Hepatocyte (in vitro differentiated cells): ENCODE measurements at places on chromosomes 11 and 22. TPM values are rescaled to one million over a fixed set of nuclear protein-coding genes. Genes with fewer than 3 reads are reported as not detected.
A peak's percentile ranks its signal among the peaks of the same experiment; 100 is the strongest.

NFAM1 gene
- polyA plus RNA-seq = 0.15 and 1.0 TPM in 2 replicates

DNA sequence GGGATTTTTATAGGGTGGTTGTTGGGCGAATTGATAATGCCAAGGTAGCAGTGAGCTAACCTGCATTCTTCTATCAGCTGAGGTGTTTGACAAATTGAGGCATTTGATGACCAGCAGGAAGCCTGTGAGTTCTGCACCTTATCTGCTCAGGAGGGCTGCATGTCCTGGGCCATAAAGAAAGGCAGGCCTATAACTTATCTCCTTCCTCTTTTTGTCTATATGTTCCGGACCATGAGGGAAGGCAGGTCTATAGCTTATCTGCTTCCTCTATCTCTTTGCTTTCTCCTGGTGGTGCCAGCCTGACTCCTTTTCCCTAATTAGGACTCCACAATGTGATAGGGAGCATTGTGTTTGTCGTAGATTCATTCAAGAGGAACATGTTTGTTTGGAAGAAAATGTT lies 8.6 kb upstream of the JAM3 start:
- no peaks in the 10 kb centered on the region for H3K4me1 ChIP-seq
- H3K4me3 ChIP-seq = no peak overlapping the region
- no peak overlapping the region for H3K27ac ChIP-seq
- H3K36me3 ChIP-seq = no peaks in the 10 kb centered on the region
- H3K27me3 ChIP-seq = peaks cover 7% of the 10 kb centered on the region

VSTM5 gene
- polyA plus RNA-seq = 0.26 and 0.97 TPM in 2 replicates

TNNT3 gene
- 29.9 and 41.4 TPM in 2 replicates for polyA plus RNA-seq

DNA sequence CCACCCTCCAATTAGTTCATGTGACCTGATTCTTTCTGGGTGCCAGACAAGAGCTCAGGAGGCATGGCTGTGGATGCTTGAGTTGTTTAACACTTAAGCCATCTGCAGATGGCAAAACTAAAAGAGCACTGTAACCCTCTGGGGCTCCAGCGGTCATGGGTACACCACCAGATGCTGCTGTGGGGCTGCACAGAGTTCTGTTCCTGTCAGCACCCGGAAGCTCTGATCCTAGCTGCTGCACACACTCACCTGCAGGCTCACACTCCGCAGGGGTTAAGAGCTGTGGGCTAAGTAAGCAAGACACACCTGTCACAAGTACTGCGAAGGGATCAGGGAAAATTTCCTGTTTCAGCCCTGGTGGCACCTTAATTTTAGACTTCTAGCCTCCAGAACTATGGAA lies 307.8 kb downstream of the C11orf87 start:
- no peak overlapping the region for H3K4me3 ChIP-seq
- no peak overlapping the region for H3K27ac ChIP-seq

DNA sequence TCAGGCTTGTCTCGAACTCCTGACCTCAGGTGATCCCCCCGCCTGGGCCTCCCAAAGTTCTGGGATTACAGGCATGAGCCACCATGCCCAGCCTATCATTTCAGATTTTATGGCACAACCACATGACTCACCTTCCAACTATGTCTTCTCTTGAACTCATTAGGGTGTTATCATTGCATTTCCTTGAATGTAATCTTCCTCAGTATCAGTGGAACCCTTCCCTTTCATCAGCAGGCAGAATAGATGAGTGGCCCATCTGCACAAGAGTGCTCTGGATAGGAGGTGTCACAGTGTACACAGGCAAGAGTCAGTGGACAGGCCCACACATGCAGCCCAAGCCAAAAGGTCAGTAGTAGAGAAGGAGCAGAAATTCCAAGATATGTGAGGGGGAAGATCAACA lies 29.1 kb upstream of the AQP11 start:
- peak overlapping the region; percentile 85 for H3K27ac ChIP-seq
- H3K4me3 ChIP-seq = no peak overlapping the region
- peak; percentile 29 for DNase-seq
- H3K27me3 ChIP-seq = no peaks in the 10 kb centered on the region
- H3K36me3 ChIP-seq = no peaks in the 10 kb centered on the region
- peaks cover 3% of the 10 kb centered on the region for H3K4me1 ChIP-seq

POU2AF2 gene
- polyA plus RNA-seq = 0.89 TPM in 1 of 2 replicates, not detected in the other

TMEM191C gene
- 3.9 and 15.5 TPM in 2 replicates for polyA plus RNA-seq

DNA sequence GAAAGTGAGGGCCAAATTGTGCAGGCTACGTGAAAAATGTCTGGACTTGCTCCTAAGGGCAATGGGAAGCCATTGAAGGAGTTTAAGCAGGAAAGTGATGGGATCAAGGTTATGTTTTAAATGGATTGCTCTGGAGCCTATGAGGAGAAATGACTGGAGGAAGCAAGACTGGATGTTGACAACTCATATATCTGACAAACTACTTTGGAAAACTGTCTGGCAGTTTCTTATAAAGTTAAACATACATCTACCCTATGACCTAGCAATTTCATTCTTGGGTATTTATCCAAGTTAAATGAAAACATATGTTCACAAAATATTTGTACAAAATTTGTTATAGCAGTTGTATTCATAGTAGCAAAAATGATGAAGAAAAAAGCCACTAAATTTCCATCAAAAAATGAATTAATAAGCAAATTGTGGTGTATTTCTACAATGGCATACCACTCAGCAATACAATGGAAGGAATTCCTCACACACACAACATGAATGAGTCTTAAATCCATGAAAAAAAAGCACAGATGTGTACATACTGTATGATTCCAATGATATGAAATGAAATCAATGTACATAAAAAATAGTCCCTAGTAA lies 24.1 kb downstream of the FZD4 start:
- H3K36me3 ChIP-seq = no peaks in the 10 kb centered on the region
- peaks cover 29% of the 10 kb centered on the region for H3K4me1 ChIP-seq
- no peak for DNase-seq
- H3K27ac ChIP-seq = peak overlapping the region; percentile 51

DNA sequence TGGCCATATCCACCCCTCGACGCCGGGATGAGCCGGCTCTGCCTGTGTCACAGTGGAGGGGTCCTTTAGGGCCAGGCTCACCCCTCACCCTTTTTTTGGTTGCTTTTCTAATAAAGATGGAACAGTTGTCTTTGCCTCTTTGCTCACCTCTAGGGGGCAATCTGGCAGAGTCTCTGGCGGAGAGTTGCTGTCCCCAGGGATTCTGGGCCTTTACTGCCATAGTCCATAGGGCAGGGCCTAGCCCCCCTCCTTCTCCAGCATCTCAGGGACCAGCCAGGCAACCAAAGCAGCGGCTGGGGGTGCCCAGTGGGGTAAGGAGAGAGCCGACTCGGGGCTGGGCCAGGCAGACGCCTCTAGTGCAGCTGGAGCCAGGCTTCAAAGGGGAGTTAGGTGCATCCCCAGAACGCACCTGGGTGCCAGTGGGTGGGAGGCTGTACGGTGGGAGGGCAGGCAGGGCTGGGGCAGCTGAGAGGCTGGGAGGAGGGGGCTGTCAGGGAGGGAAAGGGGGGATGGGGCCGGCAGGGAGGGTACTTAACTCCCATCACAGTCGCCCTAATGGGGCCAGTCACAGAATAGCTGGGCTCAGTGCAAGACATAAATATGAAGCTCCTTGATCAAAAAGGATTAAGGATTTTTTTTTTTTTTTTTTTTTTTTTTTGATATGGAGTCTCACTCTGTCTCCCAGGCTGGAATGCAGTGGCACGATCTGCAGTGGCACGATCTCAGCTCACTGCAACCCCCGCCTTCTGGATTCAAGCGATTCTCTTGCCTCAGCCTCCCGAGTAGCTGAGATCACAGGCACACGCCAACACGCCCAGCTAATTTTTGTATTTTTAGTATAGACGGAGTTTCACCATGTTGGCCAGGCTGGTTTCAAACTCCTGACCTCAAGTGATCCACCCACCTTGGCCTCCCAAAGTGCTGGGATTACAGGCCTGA lies 2.5 kb upstream of the SUSD2 start:
- DNase-seq = no peak
- H3K27me3 ChIP-seq = no peaks in the 10 kb centered on the region
- no peaks in the 10 kb centered on the region for H3K36me3 ChIP-seq
- H3K4me1 ChIP-seq = peaks cover 4% of the 10 kb centered on the region
- no peak overlapping the region for H3K27ac ChIP-seq
- no peak overlapping the region for H3K4me3 ChIP-seq

GRCh38 chr11:134464196-134464595 lies 52.2 kb upstream of the B3GAT1 start:
- no peak for DNase-seq
- H3K4me1 ChIP-seq = peaks cover 11% of the 10 kb centered on the region
- H3K27me3 ChIP-seq = peaks cover 7% of the 10 kb centered on the region
- no peaks in the 10 kb centered on the region for H3K36me3 ChIP-seq
- H3K4me3 ChIP-seq = no peak overlapping the region
- H3K27ac ChIP-seq = no peak overlapping the region

DNA sequence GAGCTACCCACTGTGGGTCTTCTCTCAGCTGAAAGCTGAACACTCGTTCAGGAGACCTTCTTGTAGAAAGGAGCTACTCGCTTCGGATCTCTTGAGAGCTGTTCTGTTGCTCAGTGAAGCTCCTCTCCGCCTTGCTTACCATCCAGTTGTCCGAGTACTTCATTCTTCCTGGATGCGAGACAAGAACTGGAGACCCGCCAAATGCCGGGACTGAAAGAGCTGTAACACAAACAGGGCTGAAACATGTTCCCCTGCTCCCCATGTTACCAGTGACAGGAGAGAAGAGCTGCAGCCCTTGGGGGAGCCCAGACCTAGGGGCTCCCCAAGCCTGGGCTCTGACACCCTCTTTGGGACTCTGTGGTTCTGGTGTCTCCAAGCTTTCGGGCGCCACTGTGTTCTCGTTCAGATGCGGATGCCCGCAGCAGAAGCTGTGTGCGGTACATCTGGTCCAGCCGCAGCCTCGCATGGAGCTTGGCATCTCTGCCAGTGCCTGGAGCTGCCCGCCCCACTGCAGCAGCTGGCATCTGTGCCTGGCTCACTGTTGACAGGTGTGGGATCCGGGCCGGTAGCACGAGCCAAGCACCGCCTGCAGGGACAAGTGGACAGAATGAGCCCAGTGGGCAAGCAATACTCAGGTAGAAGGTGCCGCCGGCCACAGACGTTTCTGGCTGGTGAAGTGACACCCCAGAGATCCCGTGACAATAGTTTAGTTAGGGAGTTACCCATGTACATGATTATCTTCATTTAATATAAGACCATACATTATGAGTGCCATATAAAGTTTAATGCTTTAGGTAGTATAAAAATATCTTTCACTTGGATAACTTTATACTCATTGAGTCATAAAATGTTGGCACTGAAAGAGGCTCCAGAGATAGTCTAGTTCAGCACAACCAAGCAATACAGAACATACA lies 49.1 kb downstream of the EMSY start:
- H3K27me3 ChIP-seq = no peaks in the 10 kb centered on the region
- H3K4me1 ChIP-seq = no peaks in the 10 kb centered on the region
- no peak overlapping the region for H3K27ac ChIP-seq
- H3K4me3 ChIP-seq = no peak overlapping the region

DNA sequence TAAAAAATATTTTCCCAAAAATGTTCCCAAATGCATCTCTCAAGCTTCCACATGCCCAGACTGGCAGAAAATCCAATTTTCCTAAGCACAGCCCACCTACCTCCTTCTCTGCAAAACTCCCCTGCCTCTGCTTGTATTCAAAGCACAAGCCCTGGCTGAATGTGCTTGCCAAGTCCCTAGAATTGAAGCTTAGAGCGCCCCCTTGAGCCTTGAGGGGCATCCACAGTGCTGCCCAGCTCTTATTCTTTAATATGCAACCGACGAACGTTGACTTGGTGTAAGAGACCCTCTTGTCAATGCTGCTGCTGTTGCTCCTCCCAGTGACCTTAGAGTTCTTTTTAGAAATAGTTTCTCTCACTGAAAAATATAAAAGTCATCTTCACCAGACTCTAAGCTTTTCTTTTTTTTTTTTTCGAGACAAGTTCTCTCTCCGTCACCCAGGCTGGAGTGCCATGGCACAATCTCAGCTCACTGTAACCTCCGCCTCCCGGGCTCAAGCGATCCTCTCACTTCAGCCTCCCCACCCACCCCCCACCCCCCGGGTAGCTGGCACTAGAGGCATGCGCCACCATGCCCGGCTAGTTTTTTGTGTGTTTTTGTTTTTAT lies 63.5 kb upstream of the CAPRIN1 start:
- H3K36me3 ChIP-seq = no peaks in the 10 kb centered on the region
- peak; percentile 82 for DNase-seq
- H3K4me3 ChIP-seq = no peak overlapping the region
- H3K27me3 ChIP-seq = no peaks in the 10 kb centered on the region
- H3K27ac ChIP-seq = no peak overlapping the region

GRCh38 chr11:71239581-71239980 lies 12.8 kb downstream of the SHANK2 start:
- no peak overlapping the region for H3K4me3 ChIP-seq
- no peak overlapping the region for H3K27ac ChIP-seq
- H3K36me3 ChIP-seq = no peaks in the 10 kb centered on the region
- DNase-seq = no peak

DNA sequence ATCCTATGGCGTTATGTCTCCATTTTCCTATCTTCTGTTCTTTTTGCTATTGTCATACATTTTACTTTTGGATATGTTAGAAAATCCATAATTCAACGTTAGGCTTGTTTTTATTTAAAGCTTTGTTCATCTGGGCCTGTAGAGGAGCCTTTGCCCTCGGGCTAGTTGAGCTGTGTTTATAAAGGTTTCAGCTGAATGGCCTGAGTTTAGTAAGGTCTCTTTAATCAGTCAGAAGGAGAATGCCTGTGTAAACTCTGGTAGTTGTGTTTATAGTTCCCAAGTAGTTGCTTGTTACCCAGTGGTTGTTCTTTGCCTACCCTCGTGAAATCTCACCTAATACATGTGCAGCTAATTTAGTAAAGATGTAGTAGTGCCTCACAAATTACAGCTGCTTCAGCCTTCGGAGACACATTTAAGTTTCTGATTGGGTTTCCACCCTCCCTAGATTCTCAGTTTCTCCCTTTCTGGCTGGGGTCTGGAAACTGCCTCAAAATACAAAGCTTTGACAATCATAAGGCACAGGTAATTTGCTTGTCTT lies 33.1 kb downstream of the MTMR3 start:
- H3K36me3 ChIP-seq = no peaks in the 10 kb centered on the region
- H3K4me3 ChIP-seq = no peak overlapping the region
- H3K27ac ChIP-seq = no peak overlapping the region
- H3K27me3 ChIP-seq = no peaks in the 10 kb centered on the region
- peaks cover 39% of the 10 kb centered on the region for H3K4me1 ChIP-seq

DNA sequence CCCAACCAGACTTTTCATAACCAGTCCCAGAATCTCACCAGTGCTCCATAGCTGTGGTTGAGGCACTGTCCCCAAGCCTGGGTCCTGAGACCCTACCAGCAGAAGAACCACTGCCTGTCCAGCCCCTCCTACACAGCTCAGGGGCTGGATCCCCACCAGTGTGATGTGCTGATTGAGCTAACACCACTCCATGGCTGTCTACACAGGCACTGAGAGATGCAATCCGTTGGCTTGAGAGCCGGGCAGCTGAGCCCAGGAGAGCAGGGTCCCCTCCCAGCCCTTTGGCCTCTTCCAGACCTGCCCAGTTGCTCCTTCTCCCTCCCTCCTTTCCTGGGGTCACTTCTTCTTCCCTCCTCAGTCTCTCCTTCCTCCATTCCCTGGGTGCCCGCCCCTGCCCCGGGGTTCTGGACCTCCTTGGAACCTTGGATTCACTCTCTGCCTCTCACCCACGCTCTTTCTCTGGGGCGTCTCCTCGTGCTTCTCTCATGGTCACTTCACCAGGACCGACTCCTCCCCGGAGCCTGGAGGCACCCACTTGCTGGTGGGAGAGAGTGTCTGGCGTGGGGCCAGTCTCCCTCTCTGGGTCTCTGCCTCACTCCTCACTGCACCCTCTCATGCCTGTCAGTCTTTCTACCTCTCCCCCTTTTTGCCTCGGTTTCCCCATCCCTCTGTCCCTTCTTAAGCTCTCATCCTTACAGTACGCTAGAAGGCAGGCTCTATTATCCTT lies 706 bp upstream of the SCYL1 start:
- H3K4me1 ChIP-seq = peaks cover 34% of the 10 kb centered on the region
- DNase-seq = no peak
- no peak overlapping the region for H3K4me3 ChIP-seq
- H3K36me3 ChIP-seq = no peaks in the 10 kb centered on the region
